ENCODE measurements at places on chromosomes 6 and 20.

DNA sequence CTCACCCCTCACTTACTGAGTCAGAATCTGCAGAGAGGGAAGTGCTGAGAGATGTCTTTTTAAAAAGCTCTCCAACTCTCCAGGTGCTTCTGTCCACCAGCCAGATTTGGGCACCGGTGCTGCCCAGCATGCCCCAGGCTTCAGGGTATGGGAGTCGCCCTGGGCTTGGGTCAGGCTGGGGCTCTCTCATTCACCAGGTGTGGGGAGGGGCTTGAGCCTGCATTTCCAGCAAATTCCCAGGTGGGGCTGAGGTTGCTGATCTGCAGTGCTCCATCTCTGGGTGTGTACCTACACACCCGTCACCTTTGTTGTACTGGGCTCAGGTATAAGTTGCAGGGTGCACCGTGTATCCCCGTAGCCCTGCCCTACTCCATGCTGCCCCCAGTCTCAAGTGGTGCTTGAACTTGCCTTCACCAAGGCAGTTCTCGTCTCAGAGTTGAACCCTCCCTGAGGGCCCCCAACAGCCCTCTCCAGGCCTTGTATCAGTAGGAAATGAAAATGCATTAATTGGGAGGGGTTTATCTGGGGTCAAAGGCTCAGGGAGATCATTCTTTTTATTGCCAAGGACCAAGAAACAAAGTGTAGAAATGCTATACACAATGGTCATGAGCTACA is 23.5 kb downstream of the PPP1R3G start:
- no peak for DNase-seq

DNA sequence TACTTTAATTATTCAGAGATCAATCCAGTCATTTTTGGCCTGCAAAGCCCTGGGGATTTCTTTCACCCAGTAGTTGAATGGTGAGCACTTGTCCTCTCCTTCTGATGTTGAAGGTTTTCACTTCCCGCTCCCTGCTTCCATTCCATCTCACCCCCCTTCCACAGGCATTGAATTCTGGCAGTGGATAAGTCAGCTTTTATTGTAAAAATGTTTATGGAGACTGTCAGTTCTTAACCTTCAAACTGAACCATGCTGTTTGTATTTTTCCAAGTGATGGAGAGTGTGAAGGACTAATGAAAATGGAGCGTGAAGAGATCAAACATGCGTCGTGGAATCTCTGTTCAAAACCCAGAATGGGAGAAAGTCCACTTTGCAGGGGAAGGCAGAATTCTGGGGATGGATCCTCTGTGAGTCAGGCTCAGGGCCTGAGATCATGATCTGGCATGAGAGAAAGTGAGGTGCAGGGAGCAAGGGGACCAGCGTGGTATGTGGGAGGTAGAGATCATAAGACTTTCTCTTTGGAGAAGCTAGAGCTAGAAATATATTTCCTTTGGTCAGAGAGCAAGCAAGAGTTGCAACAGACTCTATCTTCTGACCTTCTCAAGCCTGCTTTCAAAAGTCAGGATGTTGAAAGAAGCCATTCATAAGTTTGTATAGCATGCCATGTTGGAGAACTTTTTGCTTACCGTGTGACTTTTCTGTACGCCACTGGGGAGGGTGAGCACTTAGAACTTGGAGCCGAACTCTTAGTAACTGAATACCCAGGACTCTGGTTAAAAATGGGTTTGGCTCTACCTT is 30.2 kb downstream of the ISM1 start:
- no peak for DNase-seq

- peak; percentile 63 for DNase-seq
Observed at GRCh38 chr6:33391922-33392594, 435 bp downstream of the KIFC1 start.

DNA sequence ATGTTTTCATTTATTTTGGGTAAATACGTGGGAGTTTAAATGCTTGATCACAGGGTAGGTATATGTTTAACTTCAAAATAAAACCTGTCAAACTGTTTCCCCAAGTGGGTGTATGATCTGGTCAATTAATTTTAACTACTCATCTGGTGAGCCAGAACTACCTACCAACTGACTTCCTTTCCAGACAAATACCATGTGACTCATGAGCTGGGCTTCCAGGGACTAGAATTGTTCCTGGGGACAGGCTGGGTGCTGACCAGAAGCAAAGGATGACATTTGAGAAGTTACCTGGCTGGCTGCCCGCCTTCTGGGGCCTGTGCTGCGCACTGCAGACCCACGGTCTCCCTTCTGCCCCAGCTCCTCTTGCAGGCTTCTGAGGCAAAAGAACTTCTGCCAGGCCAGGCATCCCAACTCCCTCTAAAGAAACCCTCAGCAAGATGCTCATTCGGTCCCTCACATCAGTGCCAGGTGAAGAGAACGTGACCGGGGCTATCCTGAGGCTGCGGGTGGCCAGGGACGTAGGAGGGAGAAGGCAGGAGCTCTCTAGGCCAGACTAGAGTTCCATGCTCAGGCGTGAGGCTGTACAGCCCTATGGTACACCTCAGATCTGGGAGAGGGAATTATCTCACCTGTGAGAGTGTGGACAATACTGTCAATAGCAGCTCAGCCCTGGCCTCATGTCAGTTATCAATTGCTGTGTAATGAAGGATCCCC is 103.6 kb downstream of the JPH2 start:
- no peak for DNase-seq

DNA sequence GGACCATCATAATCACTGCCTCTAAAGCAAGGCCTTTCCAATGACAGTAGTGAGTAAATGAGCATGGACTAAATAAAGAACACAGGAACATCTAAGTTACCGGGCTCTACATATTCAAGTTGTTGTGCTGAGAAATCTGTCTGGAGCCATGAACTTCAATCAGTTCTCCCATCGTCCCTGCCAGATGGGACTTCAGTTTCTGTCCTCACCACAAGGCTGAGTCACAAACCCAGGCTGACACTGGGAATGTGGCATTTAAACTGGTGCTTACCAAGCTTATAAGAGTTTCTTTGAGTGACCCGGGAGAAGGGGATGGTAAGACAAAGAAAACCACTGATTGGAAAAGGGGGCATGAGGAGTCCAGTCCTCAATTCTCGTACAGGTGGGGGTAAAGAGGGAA is 497.0 kb downstream of the MAFB start:
- DNase-seq = no peak

- DNase-seq = no peak
Observed at GRCh38 chr6:14591998-14592397, 474.4 kb downstream of the CD83 start.

DNA sequence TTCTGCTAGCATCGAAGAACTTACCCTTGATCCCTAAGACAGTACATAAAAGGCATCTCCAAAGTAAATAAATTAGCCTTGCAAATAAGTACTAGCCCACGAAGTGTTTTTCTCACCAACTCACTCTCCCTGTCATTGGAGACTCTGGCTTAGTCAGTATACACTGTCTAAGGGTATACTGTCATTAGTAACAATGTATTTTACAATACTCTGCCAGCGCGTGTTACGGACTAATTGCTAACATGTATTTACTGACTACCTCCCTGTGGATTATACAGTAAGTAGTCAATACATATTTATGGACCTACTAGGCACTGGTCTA is 72.1 kb downstream of the NFATC2 start:
- no peak for DNase-seq

- DNase-seq = no peak
Observed at GRCh38 chr20:56453352-56453751, 15.1 kb upstream of the RTF2 start.

- no peak for DNase-seq
Observed at GRCh38 chr6:79196912-79197311, 37.6 kb downstream of the HMGN3 start.

GRCh38 chr6:1609648-1610496 is at the start of gene FOXC1:
Gene FOXC1, plus strand, starts transcription at chr6:1609915. Its CDS starts 531 bp downstream, at chr6:1610446.
- DNase-seq = peak; percentile 49

DNA sequence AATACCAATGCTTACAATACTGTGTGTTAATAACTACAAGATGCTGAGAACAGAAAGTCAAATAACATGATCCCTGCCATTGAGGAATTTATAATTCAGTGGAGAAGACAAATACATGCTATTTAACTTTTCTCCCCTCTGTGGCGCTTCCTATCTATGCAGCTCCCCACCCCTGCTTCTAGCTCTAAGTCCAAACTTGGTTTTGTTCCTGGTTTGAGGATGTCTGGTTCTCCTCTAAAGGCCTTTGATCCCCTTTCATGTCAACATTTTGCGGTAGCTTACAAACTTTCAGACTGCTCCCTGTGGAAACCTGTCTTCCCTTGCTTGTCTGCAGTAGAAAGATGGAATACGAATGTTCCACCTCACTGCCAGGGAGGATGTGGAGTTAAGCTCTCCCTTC is 18.4 kb upstream of the REPS1 start:
- no peak for DNase-seq

DNA sequence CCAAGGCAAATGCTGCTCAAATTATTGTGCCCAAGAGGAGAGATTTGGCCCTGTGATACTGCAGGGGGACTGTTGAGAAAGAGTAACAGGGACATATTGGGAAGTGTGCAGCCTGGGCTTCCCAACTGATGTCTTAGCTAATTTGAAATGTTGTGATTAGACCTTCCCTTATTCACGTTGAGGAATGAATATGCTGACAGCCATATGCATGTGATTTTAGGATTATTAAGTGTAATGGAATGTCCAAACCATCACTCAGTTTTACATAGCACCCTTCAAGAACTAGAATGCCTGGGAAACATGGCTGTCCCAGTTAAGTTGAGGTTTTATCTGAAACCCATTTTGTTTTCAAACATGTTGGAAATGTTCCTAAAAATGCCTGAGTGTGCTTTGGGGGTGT is 81.4 kb downstream of the CARMIL1 start:
- no peak for DNase-seq

DNA sequence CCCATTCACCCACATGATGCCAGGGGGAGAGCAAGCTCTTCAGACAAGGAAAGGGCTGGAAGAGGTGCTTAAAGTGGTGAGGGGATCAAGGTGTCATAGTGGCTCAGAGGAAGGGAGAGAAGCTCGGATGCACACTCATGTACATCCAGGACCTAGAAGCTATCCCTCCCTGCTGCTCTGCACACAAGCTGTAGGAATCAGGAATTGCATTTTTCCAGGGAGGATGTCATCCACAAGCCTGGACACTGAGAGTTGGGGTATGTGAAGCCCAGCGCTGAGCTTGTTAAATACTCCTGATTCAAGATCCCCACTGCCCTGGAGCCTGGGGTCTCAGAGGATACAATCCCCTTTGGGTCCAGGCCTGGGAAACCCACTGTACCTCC is 85.8 kb upstream of the CCDC167 start:
- no peak for DNase-seq

- DNase-seq = no peak
Observed at GRCh38 chr20:56451056-56451765, 17.2 kb upstream of the RTF2 start.

GRCh38 chr6:157433678-157434081 is 52.7 kb downstream of the ZDHHC14 start:
- DNase-seq = no peak

DNA sequence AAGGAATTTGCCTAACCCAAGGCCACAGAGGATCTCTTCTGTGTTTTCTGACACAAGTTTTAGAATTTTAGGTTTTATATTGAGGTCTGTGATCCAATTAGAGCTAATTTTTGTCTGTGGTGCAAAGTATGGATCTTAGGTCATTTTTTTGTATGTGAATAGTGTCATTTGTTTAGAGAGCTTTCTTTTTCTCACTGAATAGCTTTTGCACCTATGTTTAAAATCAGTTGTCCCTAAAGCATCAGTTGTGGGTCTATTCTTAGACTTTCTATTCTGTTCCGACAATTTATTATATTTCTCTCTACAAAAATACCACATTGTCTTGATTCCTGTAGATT is 341 bp upstream of the MCM9 start:
- DNase-seq = no peak

- DNase-seq = no peak
Observed at GRCh38 chr6:1310628-1311399, 1.1 kb upstream of the FOXQ1 start.

- no peak for DNase-seq
Observed at GRCh38 chr6:21946298-21946783, 350.5 kb downstream of the PRL start.

GRCh38 chr6:39493777-39494176 is 171.3 kb upstream of the KCNK16 start:
- no peak for DNase-seq

DNA sequence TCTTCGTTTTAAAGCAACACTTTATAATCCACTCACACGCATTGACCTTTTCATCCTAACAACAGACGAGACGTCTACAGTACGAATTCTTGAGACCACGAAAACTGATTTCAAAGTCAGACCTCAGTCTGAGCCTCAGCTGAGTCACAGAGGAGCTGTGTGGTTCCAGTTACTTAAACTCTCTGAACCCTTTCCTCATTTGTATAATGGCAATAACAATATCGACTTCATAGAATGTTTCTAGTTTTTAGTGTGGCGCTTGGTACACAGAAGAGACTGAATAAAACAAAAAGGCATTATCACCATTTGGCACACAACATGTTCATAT is 236.9 kb downstream of the ATXN1 start:
- DNase-seq = no peak

- no peak for DNase-seq
Observed at GRCh38 chr6:168222115-168223043, 97.2 kb downstream of the DACT2 start.

DNA sequence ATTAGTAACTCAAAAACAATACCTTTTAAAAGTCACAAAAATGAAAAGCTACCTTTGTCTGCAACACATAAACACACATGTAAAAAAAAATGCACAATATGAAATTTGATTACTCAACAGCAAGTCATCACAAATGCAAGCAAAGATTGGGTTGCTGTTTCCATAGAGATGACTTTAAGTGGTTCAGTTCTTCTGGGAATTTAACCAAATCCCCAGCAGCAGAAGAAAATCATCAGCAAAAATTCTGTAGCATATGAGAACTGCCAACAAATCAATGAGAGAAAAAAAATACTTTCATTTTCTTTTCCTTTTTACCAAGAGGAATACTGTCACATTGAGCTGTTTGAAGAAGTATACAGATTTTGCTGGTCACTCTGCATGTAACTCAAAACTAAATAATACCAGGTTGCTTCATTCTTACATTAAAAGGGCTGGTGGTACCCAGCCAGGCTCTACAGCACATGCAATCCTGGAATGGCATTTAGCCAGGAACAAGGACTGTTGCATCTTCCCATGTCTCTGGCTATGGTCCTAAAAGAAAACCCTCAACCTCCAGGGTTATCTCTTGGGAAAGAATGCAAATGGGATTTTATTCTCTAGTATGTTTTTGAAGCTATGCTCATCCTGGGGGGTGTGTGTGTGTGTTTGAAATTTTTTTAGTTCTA is 158.3 kb downstream of the OPRM1 start:
- DNase-seq = no peak

GRCh38 chr20:63177134-63177784 is 38.7 kb downstream of the YTHDF1 start:
- peak; percentile 27 for DNase-seq

DNA sequence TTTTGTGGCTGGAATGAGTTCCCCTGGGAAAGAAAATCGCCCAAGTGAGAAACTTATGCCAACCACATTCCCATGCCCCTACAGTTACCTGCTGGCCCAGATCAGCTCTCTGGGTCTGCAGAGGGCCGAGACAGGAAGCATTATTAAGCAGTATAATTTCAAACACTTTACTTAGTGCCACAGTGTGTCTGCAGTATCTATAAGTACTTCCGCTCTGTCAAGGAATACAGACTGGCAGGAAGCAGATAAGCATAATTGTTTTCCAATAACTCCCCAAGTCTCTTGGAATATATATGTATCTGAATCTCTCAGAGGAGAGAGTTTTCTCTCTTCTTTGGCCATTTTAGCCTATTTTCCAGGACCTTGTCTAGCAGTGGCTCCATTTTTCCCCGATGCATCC is 24.9 kb downstream of the SAYSD1 start:
- no peak for DNase-seq

All from activated T-cell treated with anti-CD3 and anti-CD28 coated beads for 48 hours (primary cell).